Chondrocyte (in vitro differentiated cells): ENCODE measurements at places on chromosomes 16 and 17. TPM values are rescaled to one million over a fixed set of nuclear protein-coding genes. Genes with fewer than 3 reads are reported as not detected.

DNA sequence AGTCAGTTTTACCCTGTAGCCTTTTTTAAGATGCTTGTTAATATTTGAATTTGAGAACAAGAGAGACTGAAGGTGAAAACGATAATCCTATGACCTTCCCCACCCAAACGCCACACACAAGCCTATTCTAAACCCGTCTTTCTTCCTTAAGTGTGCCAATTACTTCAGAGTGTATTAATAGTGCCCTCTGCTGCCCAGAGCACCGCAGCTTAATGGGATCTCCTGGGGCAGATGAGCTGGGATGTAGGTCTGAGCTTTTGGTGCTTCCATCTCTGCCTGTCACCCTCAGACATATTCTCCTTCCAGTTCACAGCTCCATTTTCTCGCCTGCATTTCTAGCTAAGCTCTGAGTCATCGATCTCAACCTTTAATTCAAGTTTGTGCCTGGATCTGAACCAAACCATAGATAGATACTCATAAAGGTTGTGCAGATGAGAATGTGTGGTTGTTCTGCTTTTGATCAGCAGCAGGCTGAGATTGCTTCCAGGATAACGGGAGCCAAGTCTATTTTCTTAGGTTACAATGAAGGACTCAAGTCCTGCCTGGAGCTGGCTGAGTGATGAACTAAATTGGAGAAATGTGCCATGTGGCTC, 46.4 kb upstream of the CDH13 start:
- no peak for DNase-seq

DNA sequence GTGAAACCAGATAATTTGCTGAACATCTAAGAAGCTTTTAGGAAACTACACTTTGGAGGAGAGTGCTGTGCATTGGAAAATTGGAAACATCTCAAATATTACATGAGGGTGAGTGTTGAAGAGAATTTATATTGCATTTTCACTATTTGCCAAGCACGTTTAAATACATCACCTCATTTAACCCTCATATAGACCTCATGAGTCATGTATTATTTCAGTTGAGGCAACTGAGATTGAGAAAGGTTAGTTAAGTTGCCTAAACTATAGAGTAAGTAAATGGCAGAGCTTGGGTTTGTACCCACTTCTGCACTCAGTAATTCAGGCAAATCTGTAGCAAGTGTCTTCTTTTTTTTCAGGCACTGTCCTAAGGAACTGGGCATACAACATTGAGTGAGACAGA, 3.7 kb upstream of the NLK start:
- no peak for DNase-seq

DNA sequence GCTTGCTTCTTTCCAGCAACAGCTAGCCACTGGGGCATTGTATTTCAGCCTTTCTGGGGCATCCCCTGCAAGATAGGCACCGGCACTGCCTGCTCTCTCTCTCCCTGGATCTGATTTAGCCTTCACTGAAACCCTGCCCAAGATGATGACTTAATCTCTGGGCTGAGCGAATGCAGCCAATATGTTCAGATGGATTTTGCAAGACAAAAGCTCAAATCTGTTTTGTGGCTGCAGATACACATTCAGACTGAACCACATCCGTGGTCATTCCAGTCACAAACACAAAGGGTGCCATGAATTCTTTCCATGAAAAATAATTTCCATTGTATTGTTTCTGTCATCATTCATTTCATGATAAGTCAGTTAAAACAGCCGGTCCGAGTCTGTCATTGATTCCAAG, 24.2 kb downstream of the SOST start:
- DNase-seq, result no peak

DNA sequence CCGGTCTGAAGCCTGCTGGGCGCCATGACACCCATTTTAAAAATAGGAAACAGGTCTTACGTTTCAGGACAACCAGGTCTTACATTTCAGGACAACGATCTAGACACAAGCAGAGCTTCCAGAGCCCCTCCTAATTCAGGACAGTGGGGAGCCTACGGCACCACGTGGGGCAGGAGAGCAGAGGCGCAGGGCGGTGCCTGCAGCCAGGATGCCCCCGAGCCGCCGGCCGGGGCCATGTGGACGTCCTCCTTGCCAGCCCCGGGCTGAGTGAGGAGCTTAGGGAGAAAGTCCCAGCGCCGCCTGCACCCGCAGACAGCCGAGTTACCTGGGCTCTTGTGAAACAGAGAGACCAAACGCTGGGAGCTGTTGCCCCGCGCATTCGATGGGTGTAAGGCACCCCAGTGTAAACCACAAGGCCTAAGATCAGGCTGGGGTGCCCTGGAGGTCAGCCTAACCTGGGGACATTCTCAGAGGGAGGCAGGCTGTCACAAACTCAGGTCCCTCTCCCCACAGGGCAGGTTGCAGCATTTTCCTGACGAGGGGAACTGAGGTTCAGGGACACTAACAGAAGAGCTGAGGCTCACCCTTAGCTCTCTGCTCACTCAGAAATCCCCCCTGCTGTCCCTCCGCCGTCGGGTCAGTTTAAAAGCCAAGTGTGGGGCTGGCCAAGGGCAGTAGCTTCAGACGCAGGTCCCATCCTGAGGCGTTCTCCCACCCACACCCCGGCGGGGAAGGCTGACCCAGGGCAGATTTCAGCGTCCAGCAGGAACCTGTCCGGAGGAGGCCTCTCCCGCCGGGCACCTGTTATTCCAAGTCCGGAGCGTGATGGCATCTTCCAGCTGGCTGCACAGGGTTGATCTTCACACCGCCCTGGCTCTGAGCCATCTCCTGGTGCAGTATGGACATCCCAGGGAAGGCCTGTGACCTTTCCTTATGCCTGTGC, 1.8 kb upstream of the NOTUM start:
- DNase-seq, result no peak

Gene CCL8
- not detected in 3 replicates for total RNA-seq

Gene PIPOX
- 1.5 to 2.3 TPM (median 2.2 TPM) in 3 replicates for total RNA-seq

GRCh38 chr17:76265624-76266243, 586 bp downstream of the UBALD2 start:
- DNase-seq, result no peak

GRCh38 chr17:73758245-73758644, 114.0 kb upstream of the SDK2 start:
- no peak for DNase-seq

DNA sequence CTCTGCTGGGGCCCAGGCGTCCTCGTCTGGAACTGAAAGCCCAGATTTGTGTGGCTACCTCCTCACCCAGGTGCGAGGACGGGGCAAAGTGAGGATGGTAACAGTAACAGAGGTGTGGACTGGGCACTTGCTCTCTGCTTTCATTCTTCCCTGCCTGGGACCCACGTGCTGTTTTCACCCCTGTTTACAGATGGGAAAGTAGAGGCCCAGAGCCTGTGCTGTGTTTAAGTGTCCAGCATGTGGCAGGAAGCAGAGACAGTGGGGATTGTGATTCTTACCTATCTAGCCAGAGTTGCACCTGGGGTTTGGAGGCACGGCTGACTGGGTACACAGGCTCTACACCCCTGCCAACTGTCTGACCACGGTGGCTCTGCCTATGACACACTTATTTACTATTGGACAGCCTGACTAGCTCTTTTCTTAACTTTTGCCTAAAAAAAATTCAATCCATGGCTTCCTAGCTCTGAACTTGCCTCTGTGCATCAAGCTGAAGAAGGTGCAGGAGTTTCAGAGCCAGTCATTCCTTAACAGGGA, 155.4 kb downstream of the CLEC16A start:
- peak; percentile 52 for DNase-seq

GRCh38 chr16:62079236-62079635, 43.0 kb upstream of the CDH8 start:
- DNase-seq, result no peak

Gene IKZF3
- not detected in 3 replicates for total RNA-seq

Gene MARVELD3
- 0.39 to 2.4 TPM (median 2.1 TPM) in 3 replicates for total RNA-seq
